ENCODE measurements at places on chromosomes 13 and 19. TPM values are rescaled to one million over a fixed set of nuclear protein-coding genes. Genes with fewer than 3 reads are reported as not detected.

Gene CDK8
- 15.0 TPM for total RNA-seq

Gene TSC22D1
- 73.0 TPM for total RNA-seq

Gene GPALPP1
- 19.9 TPM for total RNA-seq

Gene RAB11B
- total RNA-seq: 9.0 TPM

Gene LILRA2
- not detected for total RNA-seq

Gene CRB3
- not detected for total RNA-seq

Gene CDX2
- not detected for total RNA-seq

Gene KRTDAP
- not detected for total RNA-seq

Gene IFT88
- total RNA-seq: 9.8 TPM

Gene CCDC70
- total RNA-seq: not detected

Gene FXYD1
- total RNA-seq: not detected

Gene ELOF1
- 79.0 TPM for total RNA-seq

Gene NMRK2
- total RNA-seq: not detected

Gene IRGC
- not detected for total RNA-seq

Gene TEKTIP1
- total RNA-seq: not detected

Gene ZNF544
- 90.7 TPM for total RNA-seq

Gene ACTMAP
- not detected for total RNA-seq

Gene GPR18
- not detected for total RNA-seq

All from Daoy (cell line).